ENCODE measurements at places on chromosomes 4 and X.

DNA sequence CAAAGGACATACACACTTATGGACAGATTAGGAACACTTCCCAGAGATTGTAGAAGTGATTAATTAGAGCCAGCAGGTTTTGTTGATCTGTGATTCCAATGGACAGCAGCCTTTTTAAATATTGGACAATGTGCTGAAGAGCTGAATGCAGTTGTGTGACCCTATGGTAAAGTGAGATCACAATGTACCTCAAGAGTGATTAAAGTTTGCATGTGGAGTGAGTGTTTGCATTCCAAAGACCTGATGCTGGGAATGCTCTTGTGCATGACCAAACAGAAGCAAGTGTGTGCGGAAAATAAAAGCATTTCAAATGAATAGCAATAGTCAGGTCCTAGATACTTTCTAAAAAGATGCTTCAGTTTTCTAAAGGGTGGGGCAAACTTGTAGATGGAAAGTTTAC lies 154.1 kb downstream of the BANK1 start:
- H3K4me3 ChIP-seq = no peak overlapping the region
- DNase-seq = no peak
- H3K27me3 ChIP-seq = no peaks in the 10 kb centered on the region

DNA sequence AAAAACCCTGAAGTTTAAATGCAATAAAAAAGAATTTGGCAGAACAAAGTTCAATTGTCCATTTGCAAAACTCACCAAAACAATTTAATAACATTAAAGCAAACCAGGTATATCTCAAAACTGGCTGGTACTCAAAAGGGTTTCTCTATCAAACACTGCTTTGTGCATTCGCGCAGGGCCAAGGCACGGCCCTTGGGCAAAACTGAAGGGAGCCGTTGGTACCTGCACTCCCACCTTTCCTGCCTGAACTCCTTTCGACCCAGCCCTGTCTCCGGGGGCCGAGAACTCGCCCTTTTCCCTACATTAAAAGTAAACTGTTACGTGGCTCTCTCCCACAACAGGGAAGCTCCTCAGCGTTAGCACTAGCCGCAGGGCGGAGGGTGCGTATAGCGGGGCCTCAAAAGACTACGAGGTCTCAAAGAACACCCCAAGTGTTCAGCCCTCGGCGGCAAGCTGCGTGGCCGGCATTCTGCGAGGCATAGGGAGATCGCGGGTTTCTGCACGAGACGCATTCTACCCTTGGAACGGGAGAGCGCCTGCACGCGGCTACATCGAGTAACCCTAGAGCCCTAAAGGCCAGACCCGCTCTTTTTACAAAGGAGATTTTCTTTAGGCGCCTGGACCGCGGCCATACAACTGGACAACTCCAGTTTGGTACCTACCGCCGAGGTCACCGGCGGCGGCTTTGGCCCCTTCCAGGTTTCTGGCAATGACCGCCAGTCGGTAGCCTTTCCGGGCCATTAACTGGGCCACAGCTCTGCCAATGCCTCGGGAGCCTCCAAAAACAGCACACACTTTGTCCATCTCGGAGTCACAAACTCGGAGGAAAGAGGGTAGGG lies 550 bp downstream of the CBR4 start:
- H3K27me3 ChIP-seq = no peaks in the 10 kb centered on the region
- no peak for DNase-seq
- H3K36me3 ChIP-seq = peaks cover 2% of the 10 kb centered on the region
- H3K4me1 ChIP-seq = peaks cover 46% of the 10 kb centered on the region
- H3K27ac ChIP-seq = peak overlapping the region; percentile 98
- peak overlapping the region; percentile 93 for H3K4me3 ChIP-seq

DNA sequence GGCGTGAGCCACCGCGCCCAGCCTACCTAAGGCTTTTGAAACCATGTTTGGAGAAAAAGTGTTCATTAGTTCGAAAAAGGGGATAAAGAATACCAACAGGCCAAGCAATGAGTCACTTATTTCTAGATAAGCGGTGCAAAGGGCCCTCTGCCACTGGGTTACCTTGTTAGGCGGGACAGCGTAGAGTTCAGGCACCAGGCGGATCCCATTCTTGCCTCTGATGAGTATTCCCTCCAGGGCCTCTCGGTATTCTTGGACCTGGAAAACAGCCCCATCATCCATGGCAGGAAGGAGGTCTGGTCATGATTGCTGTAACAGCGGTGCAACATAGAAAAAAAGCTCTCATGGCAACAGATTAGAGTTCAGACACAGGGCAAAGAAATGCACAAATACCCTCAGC lies 48.0 kb downstream of the PHKA2 start:
- H3K36me3 ChIP-seq = peaks cover 3% of the 10 kb centered on the region
- no peak overlapping the region for H3K4me3 ChIP-seq
- no peaks in the 10 kb centered on the region for H3K27me3 ChIP-seq
- H3K27ac ChIP-seq = no peak overlapping the region

- no peak for DNase-seq
- no peak overlapping the region for H3K4me3 ChIP-seq
- no peaks in the 10 kb centered on the region for H3K4me1 ChIP-seq
- peaks cover 2% of the 10 kb centered on the region for H3K36me3 ChIP-seq
- H3K27ac ChIP-seq = no peak overlapping the region
Measured at GRCh38 chrX:130628516-130628915, 226.7 kb downstream of the RBMX2 start.

DNA sequence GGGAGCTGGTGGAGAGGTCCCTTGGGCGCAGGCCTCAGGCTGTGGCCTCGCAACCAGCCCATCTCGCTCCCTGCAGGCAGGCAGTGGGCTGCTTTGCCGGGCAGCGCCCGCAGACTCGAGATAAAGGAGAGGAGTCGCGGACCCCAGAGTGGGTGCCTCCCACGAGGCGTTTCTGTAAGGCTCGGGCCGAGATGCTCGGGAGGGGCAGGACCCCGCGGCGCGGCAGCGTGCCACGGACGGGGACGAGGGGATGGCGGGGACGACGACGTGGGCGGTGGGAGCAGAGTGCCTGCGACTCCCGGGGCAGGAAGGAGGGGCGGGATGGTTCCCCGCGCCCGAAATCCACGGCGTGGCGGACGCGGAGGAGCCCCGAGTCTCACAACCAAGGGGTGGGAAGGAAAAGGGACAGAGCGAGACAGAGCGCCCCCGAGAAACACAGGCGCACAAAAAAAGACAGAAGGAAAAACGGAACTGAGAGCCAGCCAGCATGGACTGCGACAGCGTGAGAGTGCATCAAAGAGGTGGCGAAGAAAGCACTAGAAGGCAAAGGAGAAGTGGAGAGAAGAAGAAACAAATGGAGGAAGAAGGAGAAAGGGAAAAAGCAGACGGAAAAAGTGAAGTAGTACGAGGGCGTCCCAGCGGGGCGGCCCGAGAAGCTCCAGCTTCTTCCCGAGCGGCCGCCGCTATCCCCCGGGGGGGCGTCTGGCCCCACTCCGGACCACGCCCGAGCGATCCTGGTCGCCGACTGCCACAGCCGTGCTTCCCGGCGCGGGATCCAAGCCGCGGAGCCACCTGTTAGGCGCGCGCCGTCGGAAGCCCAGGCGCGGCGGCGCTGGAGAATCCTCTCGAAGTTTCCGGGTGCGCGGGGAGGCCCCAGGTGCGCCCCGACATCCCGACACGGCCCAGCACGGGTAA lies 1.5 kb downstream of the BEND4 start:
- H3K4me1 ChIP-seq = peaks cover 20% of the 10 kb centered on the region
- H3K27ac ChIP-seq = no peak overlapping the region
- DNase-seq = no peak
- peaks cover 4% of the 10 kb centered on the region for H3K36me3 ChIP-seq

GRCh38 chr4:10061650-10062415 lies 40.5 kb upstream of the SLC2A9 start:
- no peak for DNase-seq
- no peak overlapping the region for H3K4me3 ChIP-seq
- no peaks in the 10 kb centered on the region for H3K27me3 ChIP-seq
- H3K4me1 ChIP-seq = no peaks in the 10 kb centered on the region
- no peak overlapping the region for H3K27ac ChIP-seq

GRCh38 chrX:103831803-103832544 lies at the start of gene RAB9B:
TSS of gene RAB9B (minus strand) at chrX:103832257. CDS start at chrX:103825784, 6,473 bp downstream.
- peak within 1 kb of the TSS; percentile 76 for H3K4me3 ChIP-seq
- H3K27ac ChIP-seq = peak within 1 kb of the TSS; percentile 82
- no peaks in the 10 kb centered on the region for H3K36me3 ChIP-seq
- H3K27me3 ChIP-seq = no peaks in the 10 kb centered on the region

- H3K4me3 ChIP-seq = no peak overlapping the region
- no peak for DNase-seq
- no peaks in the 10 kb centered on the region for H3K27me3 ChIP-seq
- no peaks in the 10 kb centered on the region for H3K36me3 ChIP-seq
- H3K4me1 ChIP-seq = peaks cover 12% of the 10 kb centered on the region
Measured at GRCh38 chrX:22366906-22367305, 94.2 kb downstream of the CBLL2 start.

DNA sequence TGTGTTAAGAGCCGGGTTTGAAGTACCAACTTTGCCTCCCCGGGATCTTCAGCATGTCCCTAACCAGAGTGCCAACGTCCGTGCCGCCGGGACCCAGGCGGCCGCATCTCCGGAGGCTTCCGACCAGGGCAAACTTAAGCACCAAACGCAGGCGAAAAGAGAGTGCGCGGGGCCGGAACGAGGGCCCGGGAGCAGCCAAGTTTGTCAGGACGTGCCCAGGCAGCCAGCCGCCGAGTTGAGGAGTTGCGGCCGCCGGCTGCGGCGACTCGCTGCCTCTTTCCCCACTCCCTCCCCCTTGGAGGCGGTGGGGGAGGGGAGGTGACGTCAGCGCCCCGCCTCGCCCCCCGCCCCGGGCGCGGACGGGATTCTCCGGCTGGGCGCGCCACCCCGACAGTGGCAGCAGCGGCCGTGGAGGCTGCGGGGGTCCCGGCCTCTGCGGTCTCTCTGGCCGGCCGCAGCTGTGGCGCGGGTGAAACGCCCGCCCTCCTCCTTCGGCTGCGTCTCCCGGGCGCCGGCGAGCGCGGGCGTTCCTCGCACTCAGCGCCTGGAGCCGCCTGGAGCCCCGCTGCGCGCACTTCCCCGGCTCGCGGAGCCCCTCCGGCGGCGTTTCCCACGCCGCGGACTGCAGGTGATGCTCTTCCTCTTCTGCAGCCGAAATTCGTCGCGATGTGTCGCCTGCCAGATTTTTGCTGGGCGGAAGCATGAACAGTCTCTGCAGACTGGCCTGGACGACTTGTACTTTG lies 2.9 kb upstream of the FAT1 start:
- DNase-seq = no peak
- H3K27me3 ChIP-seq = no peaks in the 10 kb centered on the region
- H3K4me1 ChIP-seq = peaks cover 32% of the 10 kb centered on the region
- H3K27ac ChIP-seq = peak overlapping the region; percentile 98
- peaks cover 6% of the 10 kb centered on the region for H3K36me3 ChIP-seq

- no peaks in the 10 kb centered on the region for H3K27me3 ChIP-seq
- no peak for DNase-seq
- H3K27ac ChIP-seq = no peak overlapping the region
- H3K36me3 ChIP-seq = no peaks in the 10 kb centered on the region
- no peak overlapping the region for H3K4me3 ChIP-seq
Measured at GRCh38 chrX:101385026-101385684, 836 bp downstream of the BTK start.

GRCh38 chr4:183638436-183638835 lies 20.5 kb downstream of the RWDD4 start:
- peaks cover 3% of the 10 kb centered on the region for H3K36me3 ChIP-seq
- H3K27ac ChIP-seq = peak overlapping the region; percentile 89

GRCh38 chrX:68686097-68686977 lies 38.9 kb downstream of the STARD8 start:
- H3K27ac ChIP-seq = no peak overlapping the region
- H3K36me3 ChIP-seq = no peaks in the 10 kb centered on the region
- DNase-seq = no peak
- H3K4me3 ChIP-seq = peak overlapping the region; percentile 59

DNA sequence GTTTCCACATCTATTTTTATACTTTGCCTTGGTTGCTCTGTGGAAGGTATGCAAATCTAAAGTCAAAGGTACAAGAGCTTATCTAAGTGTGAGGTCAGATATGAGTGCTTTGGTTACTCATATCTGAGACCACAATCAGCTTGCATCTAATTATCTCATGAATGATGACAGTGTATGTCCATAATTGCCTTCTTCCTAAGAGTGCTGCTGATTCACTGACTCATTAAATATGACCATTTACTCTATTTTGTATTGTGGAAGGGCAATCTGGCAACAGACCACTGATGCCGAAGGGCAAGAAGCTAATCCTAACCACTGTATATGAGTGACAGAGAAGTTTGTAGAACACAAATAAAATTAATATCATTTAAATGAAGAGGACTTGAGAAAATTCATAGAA lies 1190.2 kb upstream of the AGA start:
- H3K36me3 ChIP-seq = no peaks in the 10 kb centered on the region
- DNase-seq = no peak
- H3K27me3 ChIP-seq = no peaks in the 10 kb centered on the region
- H3K4me1 ChIP-seq = no peaks in the 10 kb centered on the region
- no peak overlapping the region for H3K4me3 ChIP-seq

- peaks cover 76% of the 10 kb centered on the region for H3K4me1 ChIP-seq
- H3K27ac ChIP-seq = peak overlapping the region; percentile 91
- no peaks in the 10 kb centered on the region for H3K36me3 ChIP-seq
Measured at GRCh38 chrX:17579026-17579425, 158.3 kb upstream of the SCML1 start.

GRCh38 chrX:84335121-84335520 lies 147.1 kb upstream of the RPS6KA6 start:
- H3K36me3 ChIP-seq = peaks cover 2% of the 10 kb centered on the region
- H3K4me3 ChIP-seq = no peak overlapping the region
- no peaks in the 10 kb centered on the region for H3K27me3 ChIP-seq
- no peak overlapping the region for H3K27ac ChIP-seq

- no peaks in the 10 kb centered on the region for H3K27me3 ChIP-seq
- H3K4me1 ChIP-seq = peaks cover 27% of the 10 kb centered on the region
- H3K36me3 ChIP-seq = peaks cover 4% of the 10 kb centered on the region
- no peak overlapping the region for H3K4me3 ChIP-seq
- DNase-seq = no peak
- peak overlapping the region; percentile 85 for H3K27ac ChIP-seq
Measured at GRCh38 chr4:88765729-88766128, 68.1 kb upstream of the NAP1L5 start.

DNA sequence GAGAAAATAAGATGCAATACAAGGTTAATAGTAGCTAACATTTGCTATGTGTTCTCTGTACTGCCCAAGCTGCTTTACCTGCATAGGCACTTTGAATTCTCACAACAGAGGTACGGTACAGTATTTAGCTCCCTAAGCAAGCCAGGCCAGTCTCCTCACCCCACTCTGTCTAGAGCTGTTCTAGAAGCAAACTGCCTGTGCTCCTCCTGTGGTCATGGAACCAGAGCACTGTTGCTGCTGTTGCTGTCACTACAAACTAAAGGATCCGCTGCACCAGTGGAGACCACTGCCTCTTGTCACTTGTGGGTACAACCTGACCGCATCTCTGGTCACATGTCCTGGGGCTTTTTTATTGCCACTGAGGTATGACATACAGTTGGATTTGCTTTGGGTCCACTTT lies 19.6 kb downstream of the ZNF330 start:
- no peak for DNase-seq
- peaks cover 9% of the 10 kb centered on the region for H3K4me1 ChIP-seq
- H3K27me3 ChIP-seq = no peaks in the 10 kb centered on the region
- H3K27ac ChIP-seq = no peak overlapping the region

Data from chondrocyte (in vitro differentiated cells).